Fibroblast of the aortic adventitia (primary cell): ENCODE measurements at places on chromosomes 6 and 20. TPM values are rescaled to one million over a fixed set of nuclear protein-coding genes. Genes with fewer than 3 reads are reported as not detected.

Gene TPMT
- total RNA-seq, result 5.2 and 22.4 TPM in 2 replicates

Gene ANKRD6
- total RNA-seq, result 14.6 and 18.1 TPM in 2 replicates

Gene SPO11
- not detected in 2 replicates for total RNA-seq

DNA sequence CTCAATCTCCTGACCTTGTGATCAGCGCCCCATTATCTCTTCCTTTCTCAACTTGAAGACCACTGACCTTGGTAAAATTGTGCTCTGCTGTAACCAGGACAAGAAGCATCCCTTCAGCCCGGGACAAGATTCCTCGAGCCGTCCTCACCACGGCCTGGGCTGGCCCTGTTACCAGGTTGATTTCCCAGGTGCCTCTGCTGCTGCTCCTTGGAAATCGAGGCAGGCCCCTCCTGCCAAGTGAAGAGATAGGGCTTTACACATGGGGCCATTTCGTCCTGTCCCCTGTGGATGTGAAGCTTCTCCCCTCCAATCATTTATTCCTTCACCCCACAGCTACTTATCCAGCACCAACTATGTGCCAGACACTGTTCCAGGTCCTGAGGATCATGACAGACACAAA, 21.5 kb downstream of the RAB44 start:
- no peak for DNase-seq

DNA sequence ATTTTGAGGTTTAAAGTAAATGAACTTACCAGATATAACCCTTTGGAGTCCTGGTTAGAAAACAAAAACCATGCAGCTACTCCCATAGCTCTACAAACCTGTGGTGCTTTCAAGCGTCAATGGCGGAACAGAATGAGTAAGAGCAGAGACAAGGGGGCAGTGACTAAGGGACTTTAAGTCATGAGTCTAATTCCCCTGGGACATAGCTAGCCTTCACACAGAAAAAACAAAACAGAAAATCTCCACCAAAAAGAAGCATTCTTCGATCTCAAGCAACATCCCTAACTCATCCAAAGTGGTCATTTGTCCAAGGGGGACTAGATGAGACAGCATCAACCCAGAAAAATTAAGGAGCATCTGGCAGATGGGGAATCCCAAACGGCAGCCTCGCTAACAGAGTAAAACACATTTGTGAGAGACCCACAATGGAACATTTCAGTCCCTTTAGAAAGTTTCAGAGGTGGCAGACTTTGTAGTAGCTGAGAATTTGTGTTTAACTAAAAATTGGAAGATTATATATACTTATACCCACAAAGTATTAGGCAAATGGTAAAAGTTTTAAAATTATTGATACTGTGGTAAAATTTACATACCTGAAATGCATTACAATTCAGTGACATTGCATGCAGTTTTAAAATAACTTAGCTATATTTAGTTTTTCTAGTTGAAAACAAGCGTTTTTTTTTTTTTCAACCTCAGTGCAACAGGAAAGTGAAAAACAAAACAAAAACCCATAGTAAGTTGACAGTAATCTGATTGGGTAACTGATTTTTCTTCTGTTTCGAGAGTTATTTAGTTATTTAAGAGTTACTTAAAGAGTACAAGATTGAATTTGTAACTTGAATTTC, 67.5 kb downstream of the KCNQ5 start:
- peak; percentile 9 for DNase-seq

GRCh38 chr20:11186301-11187008, 512.7 kb upstream of the JAG1 start:
- DNase-seq, result no peak

DNA sequence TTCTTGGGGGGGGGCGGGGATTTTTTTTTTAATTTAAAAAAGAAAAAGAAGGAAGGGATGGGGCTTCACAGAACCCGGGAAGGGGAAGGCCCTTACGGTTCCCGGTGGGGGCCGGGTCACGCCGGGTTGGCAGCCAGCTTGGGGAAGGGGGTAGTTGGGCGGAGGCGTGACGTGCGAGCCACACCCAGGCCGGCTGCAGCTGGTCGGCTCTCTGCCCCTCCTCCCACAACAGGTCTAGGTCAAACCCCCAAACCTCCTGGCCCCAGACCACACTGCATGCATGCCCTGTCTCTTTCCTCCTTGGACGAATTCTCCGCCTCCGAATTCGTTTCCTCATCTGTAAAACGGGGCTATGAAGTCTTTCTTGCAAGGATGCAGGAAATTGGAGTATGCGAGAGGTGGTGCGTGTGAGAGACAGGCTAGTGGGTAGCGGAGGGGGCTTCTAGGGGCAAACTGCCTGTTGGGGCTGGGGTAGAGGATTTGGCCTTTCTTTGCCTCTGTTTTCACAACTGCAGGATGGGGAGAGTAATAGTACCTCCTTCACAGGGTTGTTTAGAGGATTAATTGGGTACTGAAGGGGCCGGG, 828 bp downstream of the HCK start:
- no peak for DNase-seq

DNA sequence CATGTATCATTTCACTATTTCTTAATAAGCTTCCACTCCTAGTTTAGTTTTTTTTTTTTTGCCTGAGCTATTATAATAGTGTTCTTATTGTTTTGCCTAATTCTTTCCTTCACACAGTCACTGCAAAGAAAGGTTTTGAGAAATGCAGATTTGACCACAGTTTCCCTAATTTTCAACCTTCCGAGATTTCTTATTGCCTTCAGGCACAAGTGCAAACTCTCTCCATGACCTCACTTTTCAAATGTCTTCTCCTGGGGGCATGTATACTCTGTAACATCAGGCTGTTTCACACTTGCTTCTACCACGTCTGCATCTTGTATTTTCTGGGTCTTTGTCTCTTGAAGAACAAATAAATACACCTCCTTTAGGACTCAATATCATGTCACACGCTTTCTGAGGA, 339.0 kb upstream of the CITED2 start:
- no peak for DNase-seq

- DNase-seq, result peak; percentile 93
Observed at GRCh38 chr6:33840048-33840926, 36.5 kb upstream of the MLN start.

GRCh38 chr6:118660218-118660569, 8.8 kb upstream of the CEP85L start:
- no peak for DNase-seq

DNA sequence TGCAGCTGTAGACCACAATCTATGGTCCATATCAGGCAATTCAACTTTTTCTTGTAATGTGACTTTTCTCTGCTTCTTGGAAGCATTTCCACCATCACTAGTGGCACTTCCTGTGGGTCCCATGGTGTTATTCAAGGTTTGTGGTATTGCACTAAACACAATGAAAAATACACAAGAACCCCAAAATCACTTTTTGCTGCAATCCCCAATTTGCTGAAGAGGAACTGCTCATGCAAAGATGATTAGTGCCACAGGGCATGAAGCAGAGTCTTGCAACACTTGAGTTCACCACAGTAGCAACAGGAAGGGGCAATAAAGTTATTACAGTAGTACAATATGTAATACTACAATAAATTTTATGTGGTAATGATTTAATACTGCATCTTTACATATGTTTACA, 16.8 kb upstream of the TAAR1 start:
- DNase-seq, result no peak

DNA sequence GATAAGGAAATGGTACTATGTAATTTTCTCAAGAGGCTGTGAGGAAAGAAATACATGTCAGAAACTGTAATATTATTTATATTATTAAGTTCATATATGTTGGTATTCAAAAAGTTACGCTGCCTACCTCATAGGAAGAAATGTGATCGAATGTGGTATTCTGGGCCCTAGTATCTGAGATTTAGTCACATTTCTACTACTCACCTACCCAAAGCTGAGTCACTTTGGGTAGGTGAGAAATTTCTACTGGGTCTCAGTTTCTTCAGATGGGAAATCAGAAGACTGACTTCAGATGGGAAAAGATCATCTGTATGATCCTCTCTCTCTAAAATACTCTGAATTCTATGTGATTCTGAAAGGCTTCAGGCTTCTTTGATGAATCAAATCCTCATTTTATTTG, 411.0 kb downstream of the SYNE1 start:
- no peak for DNase-seq
